ENCODE measurements at places on chromosomes 5 and 9.

DNA sequence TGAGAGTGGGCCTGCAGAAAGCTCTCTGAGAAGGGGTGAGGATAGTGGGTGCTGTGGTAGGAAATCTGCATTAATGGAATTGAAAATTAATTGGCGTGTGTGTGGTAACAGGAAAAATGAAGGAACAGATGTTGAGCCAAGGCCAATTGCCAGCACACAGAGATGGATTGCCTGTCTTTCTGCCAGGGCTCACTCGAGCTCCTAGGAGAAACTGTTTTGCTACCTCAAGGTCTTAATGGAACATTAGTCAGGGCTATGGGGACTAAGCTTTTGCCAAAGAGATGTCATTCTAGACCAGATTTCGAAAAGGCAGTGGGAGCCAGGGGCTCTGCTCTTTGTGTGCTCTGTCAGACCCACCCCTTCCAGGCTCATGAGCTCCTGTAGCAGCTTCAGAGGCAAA is 124.0 kb upstream of the EFNA5 start:
- no peak for DNase-seq

- no peak for DNase-seq
These were observed 5.9 kb upstream of the CSF1R start for GRCh38 chr5:150092159-150092787.

GRCh38 chr9:79242489-79242888 is 329.3 kb upstream of the TLE4 start:
- DNase-seq, result no peak

- no peak for DNase-seq
These were observed 75.7 kb upstream of the IRX4 start for GRCh38 chr5:1958211-1959010.

GRCh38 chr5:143644727-143645126 is 167.2 kb upstream of the HMHB1 start:
- DNase-seq, result no peak

GRCh38 chr5:13957032-13957645 is 12.7 kb upstream of the DNAH5 start:
- DNase-seq, result peak; percentile 7

DNA sequence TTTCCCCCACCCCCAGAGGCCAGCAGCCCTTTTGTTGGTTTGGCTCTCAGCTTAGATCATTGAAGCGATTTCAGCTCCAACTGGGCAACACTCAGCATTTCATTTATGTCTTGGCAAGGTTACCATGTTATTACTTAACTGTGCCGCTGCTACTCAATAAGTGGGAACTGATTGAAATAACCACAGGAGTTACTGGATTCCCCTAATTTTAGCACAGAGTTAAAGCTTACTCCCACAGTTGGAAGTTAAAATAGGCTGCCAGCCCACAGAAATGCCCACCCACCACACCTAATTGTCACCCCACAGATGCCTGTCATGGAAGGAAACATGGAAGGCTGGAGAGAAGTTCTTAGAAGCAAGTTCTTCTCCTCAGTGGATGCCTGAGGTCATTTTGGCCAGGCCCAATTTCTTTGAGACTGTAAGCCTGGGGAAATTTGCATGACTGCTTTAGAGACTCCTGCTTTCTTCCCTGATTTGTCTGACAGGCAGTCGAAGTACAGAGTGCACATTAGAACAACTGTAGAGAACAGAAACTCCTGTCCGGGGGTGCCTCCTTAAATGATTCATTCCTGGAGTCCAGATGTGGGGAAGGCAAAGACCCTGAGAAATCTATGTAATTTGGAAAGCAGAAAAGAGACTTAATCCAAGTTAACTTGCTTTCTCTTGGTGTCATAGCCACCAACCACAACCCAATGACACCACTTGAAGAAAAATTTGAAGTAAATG is 370.0 kb downstream of the ZSWIM6 start:
- peak; percentile 7 for DNase-seq

DNA sequence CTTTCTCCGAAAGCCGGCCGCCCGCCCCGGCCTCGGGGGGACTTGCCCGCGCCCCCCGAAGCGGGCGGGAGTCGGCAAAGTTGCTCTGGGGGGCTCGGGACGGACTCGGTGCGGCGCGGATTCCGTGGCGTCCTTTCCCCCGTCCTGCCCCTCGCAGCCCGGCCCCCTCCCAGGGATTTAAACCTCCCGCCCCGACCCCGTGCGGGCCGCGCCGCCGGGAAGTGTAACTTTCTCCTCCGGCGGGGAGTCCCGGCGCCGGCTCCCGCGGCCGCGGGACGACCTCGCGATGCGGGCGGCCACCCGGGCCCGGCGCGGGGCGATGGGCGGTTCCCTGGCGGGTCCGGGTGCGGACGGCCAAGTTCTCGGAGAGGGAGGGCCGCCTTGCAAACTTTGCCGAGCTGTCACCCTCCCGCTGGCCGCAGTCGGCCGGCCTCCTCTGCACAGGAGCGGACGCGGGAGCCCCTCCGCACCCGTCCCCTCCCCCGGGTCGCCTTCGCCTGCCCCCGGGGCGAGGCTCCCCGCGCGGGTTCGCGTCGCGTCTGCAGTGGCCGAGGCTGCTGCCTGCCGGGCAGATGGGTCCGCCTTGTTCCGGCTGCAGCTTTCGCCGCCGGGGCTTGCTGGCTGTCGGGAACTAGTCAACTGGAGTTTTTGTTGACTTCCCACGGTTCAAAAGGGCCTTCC is 732 bp downstream of the PBX3 start:
- DNase-seq, result no peak

GRCh38 chr9:32339424-32339823 is 45.0 kb upstream of the ACO1 start:
- DNase-seq, result no peak

GRCh38 chr5:132498152-132498551 is 7.6 kb upstream of the IRF1 start:
- DNase-seq, result no peak

DNA sequence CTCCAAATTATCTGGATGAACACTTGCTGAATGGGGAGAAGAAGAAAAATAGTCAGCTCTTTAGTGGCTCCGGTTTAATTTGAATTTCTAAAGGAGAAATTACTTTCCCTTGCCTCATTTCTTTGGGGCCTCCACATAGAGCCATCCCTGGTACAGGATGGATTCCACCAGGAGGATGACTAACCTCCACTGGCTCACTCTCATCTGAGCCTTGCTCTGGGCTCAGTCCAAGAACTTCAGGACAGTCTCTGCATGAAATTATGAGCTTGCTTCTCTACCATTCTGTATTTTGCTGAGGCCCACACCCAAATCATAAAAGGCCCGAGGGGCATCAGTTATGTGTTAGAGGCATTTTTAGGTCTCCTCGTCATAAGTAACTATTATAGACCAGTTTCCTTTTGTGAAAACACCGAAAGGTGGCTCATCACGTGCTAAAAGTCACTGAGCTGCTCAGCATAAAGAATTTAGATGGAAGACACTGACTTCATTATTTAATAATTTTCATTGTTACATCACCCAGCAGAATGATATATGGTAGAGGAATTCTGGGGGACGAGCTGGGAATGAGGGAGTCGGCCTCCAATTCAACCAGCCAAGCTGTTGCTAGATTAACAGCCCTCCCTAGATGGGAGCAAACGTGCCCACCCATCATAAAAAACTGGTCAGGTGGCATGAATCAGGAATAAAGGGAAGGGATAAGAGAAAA is 222.1 kb downstream of the TARS1 start:
- no peak for DNase-seq

GRCh38 chr9:13674926-13675637 is 395.6 kb upstream of the MPDZ start:
- no peak for DNase-seq

DNA sequence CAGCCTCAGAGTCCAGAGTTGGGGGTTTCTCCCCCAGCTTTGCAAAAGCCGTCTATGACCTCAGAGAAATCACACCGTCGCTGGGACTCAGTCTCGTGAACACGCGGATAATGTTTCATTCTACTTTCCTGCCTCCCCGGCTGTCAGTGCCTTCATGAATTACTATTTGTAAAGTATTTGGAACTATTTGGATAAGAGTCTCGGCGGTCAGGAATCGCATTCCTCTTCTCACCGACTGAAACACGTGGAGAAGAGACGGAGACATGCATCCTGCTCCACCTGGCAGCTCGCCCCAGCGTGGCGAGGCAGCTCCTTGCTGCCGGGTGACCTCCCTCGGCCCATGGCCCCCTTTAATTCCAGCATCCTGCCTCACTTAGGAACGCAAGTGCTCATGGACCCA is 23.9 kb downstream of the IRX2 start:
- no peak for DNase-seq

DNA sequence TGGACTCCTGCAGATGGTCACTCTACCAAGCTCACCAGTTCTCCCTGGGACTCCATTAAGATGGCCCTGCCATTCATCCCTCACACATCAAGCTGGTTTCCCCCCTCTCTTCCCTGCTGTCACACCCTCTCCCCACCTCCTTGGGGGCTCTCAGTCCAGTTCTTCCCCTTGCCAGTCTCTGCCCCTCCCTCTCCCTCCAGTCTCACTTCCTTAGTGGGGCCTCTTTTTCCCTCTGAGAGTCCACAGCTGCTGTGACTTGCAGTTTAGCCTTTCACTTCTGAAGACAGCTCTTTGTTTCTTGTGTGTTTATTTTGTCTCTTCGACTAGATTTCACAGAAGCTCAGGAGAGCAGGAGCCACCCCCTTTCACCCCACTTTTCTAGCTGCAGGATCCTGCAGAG is 10.5 kb downstream of the DOCK2 start:
- DNase-seq, result no peak

DNA sequence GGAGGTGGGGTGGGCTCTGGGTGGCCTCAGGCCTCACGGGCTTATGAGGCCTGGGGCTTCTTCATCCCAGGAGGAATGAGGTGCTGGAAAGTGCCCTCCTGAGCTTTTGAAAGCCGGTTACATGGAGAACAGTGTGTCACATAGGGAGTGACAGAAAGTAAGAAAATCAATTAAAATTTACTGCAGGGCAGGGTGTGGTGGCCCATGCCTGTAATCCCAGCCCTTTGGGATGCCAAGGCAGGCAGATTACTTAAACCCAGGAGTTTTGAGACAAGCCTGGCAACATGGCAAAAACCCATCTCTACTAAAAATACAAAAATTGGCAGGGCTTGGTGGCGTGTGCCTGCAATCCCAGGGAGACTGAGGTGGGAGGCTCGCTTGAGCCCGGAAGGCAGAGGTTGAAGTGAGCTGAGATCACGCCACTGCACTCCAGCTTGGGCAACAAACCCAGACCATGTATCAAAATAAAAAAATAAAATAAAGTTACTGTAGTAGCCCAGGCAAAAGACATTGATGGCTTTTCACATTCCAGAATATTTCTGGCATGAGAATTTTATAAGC is 125.8 kb upstream of the DAPK1 start:
- DNase-seq, result no peak

- DNase-seq, result no peak
These were observed at the start of gene TENT4A for GRCh38 chr5:6713274-6714225. TSS of gene TENT4A (plus strand) at chr5:6713432. CDS start at chr5:6713984, 552 bp downstream.

- DNase-seq, result no peak
These were observed 33.8 kb downstream of the KDM3B start for GRCh38 chr5:138386290-138386689.

- DNase-seq, result no peak
These were observed 20.3 kb upstream of the RIC1 start for GRCh38 chr9:5608298-5609225.

- no peak for DNase-seq
These were observed 33.1 kb downstream of the ZNF366 start for GRCh38 chr5:72474046-72474500.

Data from GM19239 (cell line).